ENCODE measurements at places on chromosomes 2 and 18.

GRCh38 chr2:137706786-137707613 lies 257.3 kb upstream of the HNMT start:
- no peak for DNase-seq

DNA sequence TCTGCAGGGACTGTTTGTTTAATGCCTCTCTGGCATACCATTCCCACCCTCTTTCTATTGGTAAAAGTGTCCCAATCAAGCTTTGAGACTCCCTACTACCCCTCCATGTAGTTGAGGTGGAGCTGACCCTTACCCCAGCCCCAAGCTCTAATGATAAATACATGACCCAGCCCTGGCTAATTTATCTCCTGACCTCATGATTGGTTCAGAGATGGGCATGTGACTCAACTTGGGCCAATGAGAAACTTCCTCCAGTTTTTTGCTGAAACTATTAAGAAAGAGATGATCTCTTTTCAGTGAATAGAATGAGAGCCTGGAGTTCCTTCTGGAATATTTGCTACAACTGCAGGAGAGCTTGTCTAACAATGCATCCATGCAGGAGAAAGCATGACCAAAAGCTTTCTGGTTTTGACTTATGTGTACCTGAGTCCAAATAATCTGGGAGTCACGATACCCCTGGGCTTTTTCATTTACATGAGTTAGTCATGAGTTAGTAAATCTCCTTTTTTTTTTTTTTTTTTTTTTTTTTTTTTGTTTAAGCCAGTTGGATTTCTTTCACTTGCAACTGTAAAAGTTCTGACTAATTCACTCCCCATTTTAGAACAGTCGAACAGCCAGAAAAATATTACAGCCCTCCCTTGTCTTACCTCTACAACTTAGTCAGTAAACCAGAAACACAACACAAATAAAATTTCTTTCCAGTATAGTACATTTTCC lies 66.5 kb upstream of the TLK1 start:
- DNase-seq: no peak

GRCh38 chr2:18506883-18507509 lies 53.5 kb downstream of the RDH14 start:
- no peak for DNase-seq

- no peak for DNase-seq
Measured at GRCh38 chr2:144490857-144491256, 29.1 kb downstream of the ZEB2 start.

GRCh38 chr18:28088477-28088876 lies 88.5 kb downstream of the CDH2 start:
- no peak for DNase-seq

GRCh38 chr2:241813644-241814392 lies 4.8 kb downstream of the NEU4 start:
- DNase-seq: no peak

DNA sequence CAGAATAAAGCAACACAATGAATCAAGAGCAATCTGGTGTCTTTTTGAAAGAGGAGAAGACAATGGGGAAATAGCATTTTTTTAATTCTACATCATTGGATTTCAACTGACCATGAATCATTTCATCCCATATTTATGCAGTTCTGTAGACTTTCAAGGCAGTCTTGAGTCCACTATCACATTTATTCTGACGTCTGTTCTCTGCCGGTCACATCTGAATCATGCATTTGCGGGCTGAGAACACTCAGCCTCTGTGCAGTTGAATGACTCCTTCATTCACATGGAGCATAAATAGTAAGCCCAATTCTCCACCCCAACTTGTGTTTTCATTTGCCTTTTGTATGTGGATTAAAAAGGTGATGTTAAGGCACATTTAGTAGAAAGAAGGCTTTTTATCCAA lies 128.2 kb downstream of the AKAIN1 start:
- no peak for DNase-seq

DNA sequence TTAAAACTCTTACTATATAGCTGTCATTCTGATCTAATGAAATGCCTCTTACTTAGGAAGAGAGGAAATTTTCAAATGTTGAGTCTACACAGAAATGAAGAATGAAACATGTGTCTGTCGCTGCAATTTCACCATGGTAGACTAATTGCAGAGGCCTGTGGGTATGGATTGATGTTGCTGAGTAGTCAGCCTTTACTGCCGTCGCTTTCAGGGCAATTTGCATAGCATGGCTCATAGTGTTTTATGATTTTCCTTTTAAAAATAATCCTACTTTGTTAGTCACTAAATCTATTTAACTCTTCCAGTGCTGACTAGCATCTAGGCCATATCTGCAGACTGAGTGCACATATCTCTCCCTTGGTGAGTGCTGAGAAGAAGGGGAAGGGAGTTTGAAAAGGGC lies 819.2 kb downstream of the SATB2 start:
- DNase-seq: peak; percentile 43

DNA sequence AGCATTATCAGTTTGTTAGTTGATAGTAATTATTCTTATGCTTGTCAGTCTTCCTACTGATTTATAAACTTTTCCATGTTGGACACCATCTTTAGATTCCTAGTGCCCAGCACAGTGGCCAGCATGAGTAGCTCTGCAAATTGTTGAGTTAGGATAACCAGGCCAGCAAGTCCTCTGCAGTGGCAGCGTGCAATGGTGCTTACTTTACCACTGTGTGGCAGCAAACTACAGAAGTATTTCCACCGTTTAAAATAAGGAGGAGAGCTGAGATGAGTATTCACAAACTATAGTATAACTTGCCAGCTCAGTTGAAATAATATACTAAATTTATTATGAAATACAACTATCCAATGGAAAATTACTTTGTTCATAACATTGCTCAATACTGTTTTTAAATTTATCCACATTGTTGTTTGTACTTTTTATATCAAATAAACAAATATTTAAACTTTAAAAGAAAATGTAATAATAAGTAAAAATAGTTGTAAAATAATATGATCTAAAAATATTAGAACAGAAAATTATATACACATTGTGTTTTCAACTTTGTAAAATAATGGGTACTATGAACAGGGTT lies 9.3 kb upstream of the THADA start:
- DNase-seq: no peak

GRCh38 chr2:191791953-191792560 lies 54.8 kb downstream of the CAVIN2 start:
- DNase-seq: no peak

- no peak for DNase-seq
Measured at GRCh38 chr2:64823794-64824193, 165.4 kb upstream of the SLC1A4 start.

DNA sequence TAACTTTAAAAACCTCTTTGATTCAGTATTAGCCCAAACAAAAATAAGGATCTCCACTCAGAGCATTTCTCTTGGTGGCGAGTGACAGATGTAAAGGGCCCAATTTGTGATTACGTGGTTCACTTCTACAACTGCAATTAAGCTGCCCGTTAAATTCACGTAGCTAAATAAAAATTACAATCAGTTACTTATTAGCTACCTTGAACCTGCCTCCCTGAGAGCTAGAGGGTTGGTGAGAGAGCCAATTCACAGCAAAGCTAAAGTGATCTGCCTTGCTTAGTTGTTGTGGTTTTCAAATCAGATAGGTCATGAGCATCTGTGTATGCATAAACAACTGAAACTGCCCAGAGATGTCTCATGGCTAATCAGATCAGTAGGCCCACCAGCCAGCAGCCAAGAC lies 156.7 kb downstream of the RNF152 start:
- no peak for DNase-seq

- DNase-seq: no peak
Measured at GRCh38 chr2:2775018-2775417, 443.9 kb upstream of the MYT1L start.

DNA sequence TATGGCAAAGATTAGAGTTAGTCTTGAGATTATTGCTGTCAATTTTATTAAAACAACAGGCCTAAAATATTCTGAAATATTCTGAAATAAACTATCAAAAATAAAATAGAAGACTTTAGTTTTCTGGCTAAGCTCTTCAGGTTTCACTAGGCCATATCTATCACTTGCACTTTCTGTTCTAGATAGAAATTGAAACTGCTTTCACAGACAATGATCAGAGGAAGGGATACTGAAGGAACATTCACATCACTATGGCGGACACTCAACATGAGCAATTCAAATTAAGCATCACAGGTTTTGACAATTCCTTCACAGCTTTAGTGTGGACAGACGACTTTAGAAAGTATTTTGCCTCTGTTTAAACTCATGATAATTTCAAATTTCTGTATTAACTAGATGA lies 586.4 kb upstream of the REG3G start:
- DNase-seq: no peak

DNA sequence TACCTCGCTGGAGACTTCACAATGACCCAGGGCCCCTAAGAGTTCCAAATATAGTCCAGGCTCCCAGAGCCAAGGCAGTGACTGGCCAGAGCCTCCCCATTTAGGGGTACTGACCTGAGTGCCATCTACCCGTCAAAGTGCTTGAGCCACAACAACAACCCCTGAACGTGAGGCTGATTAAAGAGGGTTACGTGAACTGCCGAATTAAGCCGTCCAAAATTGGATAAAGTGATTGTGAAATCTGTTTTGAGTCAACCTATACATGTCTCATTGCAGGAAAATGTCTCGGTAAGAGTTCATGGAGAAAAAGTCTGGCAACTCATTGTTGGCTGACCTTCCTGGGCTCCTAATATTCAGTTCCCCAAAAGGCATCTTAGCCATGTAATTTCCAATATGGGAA lies 116.3 kb downstream of the TTC32 start:
- no peak for DNase-seq

DNA sequence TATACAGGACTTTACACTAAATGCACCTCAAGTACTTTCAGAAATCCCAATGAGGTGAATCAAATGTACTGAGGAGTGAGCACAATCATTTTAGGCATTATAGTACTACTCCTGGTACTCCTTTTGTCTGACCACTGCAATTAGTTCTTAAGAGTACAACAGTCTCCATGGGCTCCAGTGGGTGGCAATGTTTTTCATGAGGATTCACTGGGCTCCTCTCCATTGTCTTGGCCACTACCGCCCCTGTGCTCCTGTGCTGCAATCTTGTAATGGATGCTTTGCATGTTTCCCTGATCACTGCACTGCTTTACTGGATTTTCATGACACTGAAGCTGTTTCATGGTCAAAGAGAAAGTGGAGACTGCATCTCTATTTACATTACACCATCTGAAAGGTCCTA lies 268.5 kb upstream of the ZSWIM2 start:
- no peak for DNase-seq

- no peak for DNase-seq
Measured at GRCh38 chr2:40279001-40279400, 172.9 kb downstream of the SLC8A1 start.

DNA sequence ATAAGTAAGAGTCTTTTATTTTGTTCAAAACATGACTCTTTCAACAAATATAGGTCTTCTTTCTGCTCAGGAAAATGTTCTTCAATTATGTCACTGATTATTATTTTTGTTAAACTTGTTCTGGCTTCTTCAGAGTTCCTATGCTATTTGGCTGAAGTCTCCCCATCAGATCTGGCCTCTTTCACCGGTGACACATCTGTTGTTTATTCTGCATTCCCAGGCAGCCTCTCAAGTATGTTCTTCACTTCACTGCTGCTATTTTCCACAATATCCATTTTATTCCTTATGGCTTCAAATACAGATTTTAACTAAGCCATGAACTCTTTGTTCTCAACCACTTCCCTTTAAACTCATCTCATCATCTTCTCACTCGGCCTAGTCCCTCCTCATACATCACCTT lies 45.7 kb downstream of the HDAC4 start:
- DNase-seq: no peak

GRCh38 chr2:27435628-27436027 lies 6.6 kb upstream of the KRTCAP3 start:
- DNase-seq: no peak

- DNase-seq: no peak
Measured at GRCh38 chr2:7749895-7750559, 832.8 kb downstream of the RNF144A start.

DNA sequence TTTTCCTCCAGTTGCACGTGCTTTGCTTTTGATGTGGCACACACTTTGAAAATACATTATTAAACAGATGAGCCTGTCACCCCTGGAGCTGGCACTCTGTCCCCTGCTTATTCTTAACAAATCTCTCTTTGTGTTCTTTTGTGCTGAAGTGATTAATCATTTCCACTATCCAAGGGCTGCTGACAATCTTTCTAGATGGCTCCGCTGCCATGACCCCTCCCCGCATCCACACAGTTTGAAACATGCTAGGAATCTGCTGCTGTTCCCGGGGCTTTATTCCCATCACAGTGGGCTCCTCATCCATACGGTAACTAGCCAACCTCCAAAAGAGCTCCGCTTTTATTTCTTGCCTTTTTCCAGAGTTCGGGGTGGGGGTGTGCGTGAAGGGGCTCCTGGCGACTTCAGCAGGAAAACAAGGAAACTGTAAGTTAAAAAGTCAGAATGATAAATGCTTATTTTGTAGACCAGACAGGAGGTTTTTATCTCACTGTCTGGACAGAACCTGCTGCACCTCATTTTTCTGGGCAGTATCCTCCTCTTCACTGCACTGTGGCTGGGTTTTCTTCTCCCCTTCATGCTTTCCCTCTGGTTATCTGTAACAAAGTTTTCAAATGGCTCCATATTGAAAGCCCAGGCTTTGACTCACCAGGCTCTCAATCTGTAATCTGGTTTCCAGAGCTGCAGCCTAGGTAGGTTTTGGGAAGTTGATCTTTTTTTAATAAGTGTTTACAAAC lies 319.7 kb downstream of the AFF3 start:
- DNase-seq: no peak

DNA sequence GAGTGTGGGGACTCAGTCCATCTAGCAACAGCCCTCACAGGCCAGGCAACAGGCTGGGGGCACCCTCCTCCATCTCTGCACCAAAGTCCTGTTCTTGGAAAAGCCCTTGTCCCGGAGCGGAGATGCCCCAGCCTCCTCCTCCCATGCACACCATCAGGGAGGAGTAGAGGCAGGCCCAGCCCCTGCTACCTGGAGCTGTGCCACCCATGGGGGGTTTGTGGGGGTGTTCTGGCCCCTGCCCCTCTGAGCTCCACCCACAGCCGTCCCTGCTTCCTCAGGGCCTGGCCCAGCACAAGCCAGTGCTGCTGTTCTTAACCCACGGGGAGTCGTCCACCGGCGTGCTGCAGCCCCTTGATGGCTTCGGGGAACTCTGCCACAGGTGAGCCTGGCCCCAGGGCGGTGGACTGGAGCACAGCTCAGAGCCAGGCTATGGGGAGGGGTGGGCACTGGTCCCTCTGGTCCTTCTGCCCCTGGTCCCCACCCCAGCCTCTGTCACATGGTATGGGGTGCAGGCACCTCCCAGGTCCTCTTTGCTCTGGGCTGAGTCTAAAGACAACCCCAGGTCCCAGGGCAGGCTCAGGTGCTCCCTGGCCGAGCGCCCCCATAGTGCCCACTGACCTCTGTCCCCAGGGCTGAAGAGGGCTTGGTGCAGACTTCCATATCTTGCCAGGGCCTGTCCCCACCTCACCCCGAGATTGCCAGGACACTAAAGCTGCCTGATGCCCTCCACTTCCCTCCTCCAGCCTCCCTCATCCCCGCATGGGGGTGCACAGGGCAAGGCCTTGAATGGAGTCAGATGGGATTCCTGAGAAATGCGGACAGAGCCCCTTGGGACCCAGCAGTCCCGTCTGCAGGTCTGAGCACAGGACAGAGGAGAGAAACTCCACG lies 2.7 kb downstream of the AGXT start:
- DNase-seq: no peak

DNA sequence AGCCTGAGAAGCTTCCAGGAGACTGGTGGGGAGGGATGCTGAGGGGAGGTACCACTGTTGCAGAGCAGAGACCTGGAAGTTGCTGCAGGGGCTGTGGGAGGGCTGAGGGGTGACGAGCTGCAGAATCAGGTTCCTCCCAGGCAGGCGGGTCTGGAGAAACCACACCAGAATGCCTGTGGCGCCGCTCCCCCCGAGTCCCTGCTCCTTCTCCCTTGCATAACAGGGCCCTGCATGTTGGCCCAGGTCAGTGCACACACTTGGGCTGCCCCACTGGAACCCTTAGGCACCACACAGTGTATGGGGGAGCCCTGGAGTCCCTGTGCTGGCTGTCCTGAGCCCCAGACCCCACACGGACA lies 60.4 kb downstream of the ARL4C start:
- DNase-seq: no peak
